ENCODE measurements at places on chromosomes 3 and 15. TPM values are rescaled to one million over a fixed set of nuclear protein-coding genes. Genes with fewer than 3 reads are reported as not detected.

DNA sequence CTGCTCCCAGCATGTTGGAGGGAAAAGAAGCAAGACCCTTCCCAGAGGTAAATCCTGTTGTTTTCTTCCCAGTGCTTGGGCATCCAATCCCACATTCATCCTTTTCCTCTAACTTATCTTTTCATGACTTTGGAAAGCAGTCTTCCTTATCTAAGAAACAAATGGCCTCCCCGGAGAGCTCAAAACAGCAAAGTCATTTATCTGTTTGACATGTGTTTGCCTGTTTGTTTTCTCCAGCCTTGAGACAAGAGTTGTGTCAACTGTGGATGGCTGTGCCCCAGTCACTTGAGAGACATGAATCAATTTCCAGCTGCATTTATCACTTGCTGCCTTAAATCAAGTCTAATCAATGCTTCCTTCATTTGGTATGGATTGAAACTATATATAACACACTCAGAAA is 103.9 kb downstream of the SHQ1 start:
- DNase-seq, result no peak

DNA sequence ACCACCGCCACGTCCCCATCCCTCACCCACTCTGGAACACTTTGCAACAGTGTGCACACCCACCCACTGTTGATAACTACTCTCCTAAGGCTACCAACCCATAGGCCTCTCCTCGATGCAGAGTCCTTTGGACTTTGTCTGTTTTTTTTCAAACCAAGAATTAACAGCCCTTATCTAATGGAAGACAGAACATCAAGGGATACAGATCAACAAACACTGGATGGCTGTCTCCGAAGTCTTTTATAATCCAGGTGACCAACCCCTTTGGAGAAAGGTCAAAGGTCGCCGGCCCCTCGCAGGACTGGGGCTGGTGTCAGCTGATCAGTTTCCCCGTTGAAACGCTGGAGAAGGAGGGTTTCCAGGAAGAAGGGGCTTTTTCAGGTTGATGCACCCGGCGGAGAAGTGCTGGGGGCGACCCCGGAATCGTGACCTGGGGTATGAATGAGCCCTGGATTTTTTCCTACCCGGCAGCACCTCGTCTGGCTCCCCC is 532 bp downstream of the B4GALT4 start:
- no peak for DNase-seq

The OSBPL10 gene
- 3.4 TPM for total RNA-seq

GRCh38 chr3:151768393-151768930 is 34.7 kb downstream of the AADACL2 start:
- DNase-seq, result no peak

- no peak for DNase-seq
Observed at GRCh38 chr3:157274644-157275137, 114.7 kb upstream of the CCNL1 start.

DNA sequence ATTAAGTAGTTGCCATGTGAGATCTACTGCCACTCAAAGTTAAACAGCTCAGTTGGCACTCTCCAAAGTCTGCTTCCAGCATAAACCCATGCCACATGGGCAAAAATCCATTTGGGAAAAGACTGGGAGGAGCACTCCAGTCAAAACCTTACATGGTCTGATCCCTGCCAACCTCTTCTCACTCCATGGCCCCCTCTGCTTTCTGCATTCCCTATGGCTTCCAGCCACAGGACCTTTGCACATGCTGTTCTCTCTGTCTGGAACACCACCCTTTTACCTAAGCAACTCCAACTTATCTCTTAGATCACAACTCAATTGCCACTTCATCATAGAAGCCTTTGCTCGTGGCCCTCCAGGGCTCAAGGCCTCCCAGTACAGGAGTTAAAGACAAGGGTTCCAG is 70.4 kb upstream of the WNT5A start:
- no peak for DNase-seq

The IL12A gene
- total RNA-seq, result 1.6 TPM

DNA sequence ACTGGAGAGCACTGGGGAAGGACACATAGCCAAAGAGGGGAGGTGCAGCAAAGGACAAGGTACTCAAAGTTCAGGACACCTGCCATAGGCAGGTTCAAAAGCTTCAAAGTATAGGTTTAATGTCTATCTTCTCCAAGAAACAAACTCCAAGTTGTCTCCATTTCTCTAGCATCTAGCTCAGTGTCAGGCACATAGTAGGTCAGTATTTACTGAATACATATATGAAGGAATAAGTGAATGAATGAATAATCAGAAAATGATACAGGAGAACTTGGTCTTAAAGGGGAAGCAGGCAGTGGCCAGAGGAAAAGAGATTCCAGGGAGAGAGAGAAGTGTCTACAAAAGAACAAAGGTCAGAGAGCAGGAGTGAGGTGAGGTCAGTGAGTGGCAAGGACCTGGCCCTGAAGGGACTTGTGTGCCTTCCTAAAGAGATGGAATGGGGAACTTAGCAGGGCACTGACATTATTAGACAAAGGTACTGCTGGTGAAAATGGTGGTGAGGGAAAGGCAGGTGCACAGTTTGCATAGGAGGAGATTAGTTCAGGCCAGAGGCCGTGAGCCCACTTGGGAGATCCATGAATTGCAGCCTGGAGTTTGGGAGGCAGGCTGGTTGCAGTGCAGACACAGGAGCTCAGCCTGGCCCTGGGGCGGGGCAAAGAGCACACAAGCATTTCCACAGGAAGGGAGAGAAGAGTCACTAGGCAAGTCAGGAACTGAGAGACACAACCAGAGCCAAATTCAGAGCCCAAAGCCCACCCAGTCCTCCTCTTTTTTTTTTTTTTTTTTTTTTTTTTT is 21.4 kb downstream of the TBC1D2B start:
- peak; percentile 49 for DNase-seq

- no peak for DNase-seq
Observed at GRCh38 chr15:43900996-43901395, 74.2 kb downstream of the WDR76 start.

DNA sequence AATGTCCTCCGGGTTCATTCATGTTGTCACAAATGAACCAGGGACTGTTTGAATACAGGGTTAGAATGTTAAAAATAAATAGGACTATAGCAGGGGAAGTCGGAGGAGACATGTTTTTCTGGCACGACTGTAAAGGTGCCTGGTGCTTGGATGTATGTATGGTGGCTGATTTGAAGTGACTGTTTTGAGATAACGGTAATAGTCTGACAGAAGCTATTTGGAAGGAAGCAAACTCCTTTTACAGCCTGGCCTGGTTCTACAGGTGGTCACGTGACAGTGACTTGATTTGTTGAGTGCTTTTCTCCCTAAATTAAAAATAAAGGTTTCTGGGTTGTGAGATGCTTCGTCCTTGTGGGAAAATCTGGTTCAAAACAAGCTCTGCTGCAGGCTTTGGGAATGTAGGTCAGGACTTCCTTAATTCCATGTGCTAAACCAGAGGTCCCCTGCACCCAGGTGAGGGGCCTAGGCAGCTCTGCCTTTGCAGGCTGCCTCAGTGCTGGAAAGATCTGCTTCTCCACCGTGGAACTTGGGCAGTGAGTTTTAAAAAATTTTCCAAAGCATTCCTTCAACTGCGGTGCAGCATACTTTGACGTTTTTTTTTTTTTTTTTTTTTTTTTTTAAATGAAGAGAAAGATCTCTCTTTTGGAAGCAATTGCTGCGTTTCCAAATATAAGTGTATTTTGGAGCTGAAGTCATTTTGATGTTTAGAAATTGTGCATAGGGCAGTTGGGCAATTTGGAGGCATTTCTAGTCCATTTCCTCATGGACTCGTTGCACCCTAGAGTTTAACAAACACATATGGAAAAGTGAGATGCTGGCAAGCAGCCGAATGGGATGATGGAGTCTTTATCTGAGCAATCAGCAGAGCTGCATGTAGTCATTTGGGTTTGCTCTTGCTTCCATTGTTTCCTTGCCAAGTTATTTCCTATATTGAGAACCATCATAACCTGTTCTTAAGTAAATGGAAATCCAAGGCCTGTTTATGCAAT is 30.9 kb downstream of the ITPR1 start:
- DNase-seq, result no peak

The LSM3 gene
- total RNA-seq, result 5.3 TPM

GRCh38 chr3:195774917-195775316 is 36.8 kb downstream of the MUC4 start:
- peak; percentile 51 for DNase-seq

The PAQR5 gene
- 6.5 TPM for total RNA-seq

- DNase-seq, result no peak
Observed at GRCh38 chr15:91717811-91718210, 135.7 kb upstream of the SLCO3A1 start.

DNA sequence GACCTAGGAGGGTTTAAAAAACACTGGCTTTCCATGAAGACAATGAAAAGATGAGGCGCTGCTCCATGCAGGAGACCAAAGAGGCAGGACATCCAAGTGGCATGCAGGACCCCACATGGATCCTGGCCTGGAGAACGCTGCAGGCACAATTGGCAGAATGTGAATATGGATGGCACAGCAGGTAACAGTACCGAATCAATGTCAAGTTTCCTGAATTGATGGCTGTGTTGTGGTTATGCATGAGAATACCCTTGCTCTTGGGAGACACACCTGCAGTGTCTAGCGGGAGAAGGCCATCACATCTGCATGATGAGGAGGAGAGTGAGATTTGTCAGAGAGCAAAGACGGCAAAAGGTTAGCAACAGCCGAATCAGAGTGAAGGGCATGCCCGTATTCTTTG is 74.3 kb upstream of the SEC13 start:
- no peak for DNase-seq
